ENCODE measurements at places on chromosomes 2 and 18. TPM values are rescaled to one million over a fixed set of nuclear protein-coding genes. Genes with fewer than 3 reads are reported as not detected.

Gene GALNT14
- 1.6 TPM for polyA plus RNA-seq

Gene DBI
- polyA plus RNA-seq: 242 TPM

Gene AKAIN1
- polyA plus RNA-seq: 0.61 TPM

Gene CRYGD
- polyA plus RNA-seq: not detected

Gene BCL11A
- 3.9 TPM for polyA plus RNA-seq

Gene CENPA
- polyA plus RNA-seq: 1.1 TPM

Measured in adrenal gland (tissue), 19 donors.